ENCODE measurements at places on chromosomes 1 and 21.

DNA sequence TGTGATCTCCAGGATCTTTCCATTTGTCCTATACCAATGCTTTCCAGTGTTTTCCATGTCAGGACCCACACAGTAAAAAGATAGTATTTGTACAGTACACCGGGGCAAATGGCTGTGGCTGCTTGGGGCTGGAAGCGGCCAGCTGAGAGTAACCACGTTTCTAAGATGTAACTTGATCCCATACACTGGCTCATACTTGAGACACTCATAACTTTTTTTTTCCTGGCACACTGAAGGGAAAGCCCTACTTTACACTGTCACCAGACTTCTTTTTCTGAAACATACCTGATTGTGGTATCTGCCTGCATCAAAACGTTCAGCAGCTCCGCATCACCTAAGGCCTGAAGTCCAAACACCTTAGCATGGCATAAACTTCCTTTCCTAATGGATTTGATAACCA lies 21.6 kb downstream of the VPS13D start:
- DNase-seq: no peak

- no peak for DNase-seq
Measured at GRCh38 chr1:23217421-23218115, at the start of gene HTR1D. Gene HTR1D (minus strand): TSS chr1:23217502. CDS start chr1:23194219, 23,283 bp downstream.

DNA sequence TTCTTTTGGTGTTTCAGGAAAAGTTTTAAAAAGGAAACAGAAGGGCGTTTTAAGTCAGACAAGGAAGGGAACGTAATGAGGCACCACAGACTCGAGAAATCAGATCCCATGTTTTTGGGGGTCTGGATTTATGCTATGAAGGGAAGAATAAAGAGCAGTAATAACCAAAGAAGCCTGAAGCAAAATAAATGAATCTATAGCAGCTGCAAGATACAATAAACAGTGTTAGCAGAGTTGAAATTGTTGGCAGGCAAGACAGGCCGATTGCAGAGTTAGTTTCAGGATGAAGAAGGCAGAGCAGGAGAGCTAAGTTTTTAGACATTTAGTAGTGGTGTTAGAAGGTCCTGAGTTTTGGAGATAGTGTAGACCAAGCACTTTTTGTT lies 425 bp downstream of the DDR2 start:
- DNase-seq: no peak

- no peak for DNase-seq
Measured at GRCh38 chr1:58882322-58882948, 98.6 kb upstream of the JUN start.

DNA sequence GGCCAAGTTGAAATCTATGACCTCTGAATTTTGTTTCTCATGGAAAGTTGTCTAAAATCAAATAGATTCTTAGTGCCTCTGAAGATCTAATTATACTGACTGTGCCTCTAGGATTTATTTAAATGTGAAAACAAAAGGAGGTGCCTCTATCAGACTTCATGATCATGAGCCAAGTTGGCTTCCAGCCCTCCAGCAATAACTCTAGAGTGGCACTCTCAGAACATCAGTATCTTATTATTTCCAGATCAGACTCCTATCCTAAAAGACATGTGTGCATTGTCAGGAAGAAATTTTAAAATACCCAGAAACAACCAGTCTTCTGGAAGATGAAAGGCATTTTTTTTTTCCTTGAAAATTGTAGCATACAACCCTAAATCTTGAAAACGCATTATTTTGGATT lies 368.0 kb downstream of the PDE4B start:
- DNase-seq: no peak

- no peak for DNase-seq
Measured at GRCh38 chr1:153649863-153650235, 8.7 kb upstream of the SNAPIN start.
